ENCODE measurements at places on chromosomes 2 and 18.

- DNase-seq, result no peak
These were observed 349.6 kb downstream of the ARL6IP6 start for GRCh38 chr2:153068052-153068451.

- no peak for DNase-seq
These were observed 738.3 kb upstream of the HS6ST1 start for GRCh38 chr2:129056959-129057317.

GRCh38 chr2:164984428-164984827 lies 29.1 kb upstream of the SLC38A11 start:
- DNase-seq, result peak; percentile 53

GRCh38 chr2:159773426-159773825 lies 24.6 kb downstream of the CD302 start:
- no peak for DNase-seq

DNA sequence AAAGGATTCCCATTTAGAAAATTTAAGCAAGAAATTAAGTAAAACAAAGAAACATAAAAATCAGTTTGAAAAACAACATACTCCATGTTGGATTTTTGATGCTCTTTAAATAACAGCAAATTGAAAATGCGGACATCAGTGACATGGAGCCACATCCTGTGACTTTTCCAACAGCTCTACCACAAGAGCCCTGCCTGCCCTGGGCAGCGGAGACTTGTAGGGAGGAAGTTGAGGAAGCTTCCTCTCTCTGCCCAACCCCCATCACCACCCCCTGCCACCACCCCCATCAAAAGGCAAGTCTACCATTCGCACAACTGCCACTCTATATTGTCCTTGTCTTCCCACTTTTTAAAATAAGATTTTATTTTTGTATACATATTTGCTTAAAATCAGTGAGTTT lies 32.8 kb upstream of the DAPL1 start:
- DNase-seq, result no peak

- peak; percentile 17 for DNase-seq
These were observed at the start of gene VAMP5 for GRCh38 chr2:85584354-85584856. VAMP5 (plus strand) TSS chr2:85584431; CDS start chr2:85584491, 60 bp downstream.

DNA sequence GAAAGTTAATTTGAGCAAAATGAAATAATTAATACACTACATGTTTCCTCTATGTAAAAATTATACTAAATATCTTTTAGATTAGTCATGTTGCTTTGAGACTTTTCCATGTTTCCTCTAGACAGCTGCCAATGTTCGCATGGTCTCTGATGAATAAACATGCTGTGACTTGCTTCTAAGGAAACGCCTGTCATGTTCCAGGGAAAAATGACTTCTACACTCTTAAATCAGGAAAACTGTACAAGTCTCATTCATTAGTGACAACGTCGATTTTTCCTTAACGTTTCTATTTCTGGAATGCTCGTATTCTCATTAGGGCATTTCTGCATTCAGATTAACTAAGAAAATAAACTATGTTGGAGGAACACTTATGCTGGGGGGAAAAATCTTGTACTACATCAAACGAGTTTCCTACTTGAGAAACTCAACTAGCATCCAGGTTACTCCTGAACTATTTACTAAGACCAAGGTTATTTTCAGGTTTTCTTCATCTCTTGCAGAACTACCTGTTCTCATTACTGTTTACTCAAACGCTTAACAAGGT lies 1.6 kb downstream of the COBLL1 start:
- peak; percentile 49 for DNase-seq

DNA sequence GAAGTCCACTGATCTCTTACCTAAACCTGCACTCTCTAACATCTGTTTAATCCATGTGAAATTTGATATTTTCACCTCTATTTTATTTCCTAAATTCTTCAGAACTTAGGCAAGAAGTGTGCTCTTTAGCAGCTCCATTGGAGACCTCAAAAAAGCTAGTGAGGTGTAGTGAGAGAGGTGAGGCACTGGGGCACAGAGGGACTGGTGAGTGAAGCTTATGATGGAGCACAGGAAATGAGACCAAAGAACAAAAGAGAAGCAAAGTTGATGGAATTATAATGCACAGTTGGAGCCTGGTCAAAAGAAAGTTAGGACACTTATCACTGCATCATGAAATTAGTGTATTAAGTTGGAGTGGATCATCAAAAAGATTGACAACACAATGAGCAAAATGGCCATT lies 1050.7 kb upstream of the NRXN1 start:
- DNase-seq, result no peak

DNA sequence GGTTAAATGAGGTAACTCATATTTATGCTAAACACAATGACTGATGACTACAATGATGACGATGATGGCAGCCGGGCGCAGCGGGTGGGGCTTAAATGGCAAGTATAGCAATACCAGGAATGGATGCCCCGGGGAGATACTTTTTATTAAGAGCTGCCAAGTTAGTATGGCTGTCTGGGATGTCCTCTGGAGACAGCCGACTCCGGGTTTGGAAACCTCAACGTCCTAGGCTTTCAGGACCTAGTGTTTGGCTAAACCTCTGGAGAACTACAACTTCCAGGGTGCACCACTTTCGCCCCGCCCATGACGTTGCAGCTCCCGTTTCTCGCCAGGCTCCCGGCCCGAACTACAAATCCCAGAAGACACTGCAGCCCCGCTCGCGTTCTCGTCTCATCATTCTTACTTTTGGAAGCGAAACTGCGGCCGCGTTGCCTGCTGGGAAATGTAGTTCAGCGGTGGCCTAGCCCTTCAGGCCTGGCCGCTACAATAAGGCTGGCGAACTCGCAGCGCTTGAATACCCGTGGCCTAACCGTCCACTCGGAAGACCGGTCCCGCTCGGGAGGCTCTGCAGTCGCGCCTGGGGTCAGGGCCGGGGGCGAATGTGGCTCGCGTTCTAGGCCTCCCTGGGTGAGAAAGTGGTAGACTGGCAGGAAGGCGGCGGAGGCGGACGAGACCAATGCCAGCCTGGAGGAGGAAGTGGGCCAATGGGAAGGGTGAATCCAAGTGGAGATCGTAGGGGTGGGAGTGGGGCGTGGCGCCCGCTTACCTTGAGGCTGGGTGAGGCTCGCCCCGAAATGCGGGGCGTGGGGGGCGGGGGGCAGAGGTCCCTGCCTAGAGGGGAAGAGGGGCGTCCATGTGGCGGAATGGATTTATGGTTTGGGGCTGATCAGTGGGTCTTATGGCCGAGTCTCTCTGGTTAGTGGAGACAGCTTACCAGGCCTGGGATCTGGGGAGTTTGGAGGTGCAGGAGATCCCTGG lies at the start of gene SMARCAL1:
Gene SMARCAL1 (plus strand): TSS at position 463 of the 978 bp plus-strand sequence. CDS start 2,221 bp downstream, outside the sequence.
- peak; percentile 97 for DNase-seq

DNA sequence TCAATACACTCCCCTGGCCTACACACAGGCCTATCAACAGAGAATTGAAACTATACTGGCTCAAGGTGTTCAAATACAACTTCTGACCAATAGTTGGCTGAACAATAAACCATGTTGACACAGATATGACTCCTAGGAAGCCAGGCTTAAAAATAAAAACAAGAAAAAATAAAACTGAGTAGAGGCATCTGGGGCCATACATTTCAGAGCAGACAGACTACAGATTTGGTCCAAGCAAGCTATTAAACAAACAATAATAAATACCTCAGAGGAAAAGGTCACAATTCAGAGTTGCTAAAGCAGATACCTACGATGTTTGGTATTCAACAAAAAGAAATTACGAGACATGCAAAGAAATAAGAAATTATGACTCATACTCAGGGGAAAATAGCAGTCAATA lies 132.8 kb upstream of the ACVR2A start:
- DNase-seq, result peak; percentile 12

DNA sequence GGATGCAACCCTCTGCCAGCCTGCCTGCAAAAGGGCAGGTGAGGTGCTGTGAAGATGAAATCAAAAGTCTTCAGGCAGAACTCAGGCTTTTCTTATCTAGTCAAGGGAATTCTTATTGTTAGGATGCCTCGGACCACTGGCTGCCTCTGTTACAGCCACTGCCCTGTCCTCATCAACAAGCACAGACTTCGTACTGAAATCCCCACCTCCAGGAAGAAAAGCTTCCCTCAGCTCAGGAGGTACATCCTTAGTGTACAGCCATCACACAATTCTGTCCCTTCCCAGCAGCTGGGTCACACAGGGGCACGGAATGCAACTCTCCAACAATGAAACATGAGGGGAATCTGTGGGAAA lies 10.1 kb upstream of the RNU4ATAC start:
- no peak for DNase-seq

DNA sequence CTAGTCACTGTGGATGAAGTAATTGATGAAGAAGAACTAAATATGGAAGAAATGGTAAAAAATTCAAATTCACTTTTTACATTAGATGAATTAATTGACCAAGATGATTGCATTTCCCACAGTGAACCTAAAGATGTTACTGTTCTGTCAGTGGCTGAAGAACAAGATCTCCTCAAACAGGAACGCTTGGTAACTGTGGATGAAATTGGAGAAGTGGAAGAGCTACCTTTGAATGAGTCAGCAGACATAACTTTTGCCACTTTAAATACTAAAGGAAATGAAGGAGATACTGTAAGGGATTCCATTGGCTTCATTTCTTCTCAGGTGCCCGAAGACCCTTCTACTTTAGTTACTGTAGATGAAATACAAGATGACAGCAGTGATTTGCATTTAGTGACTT lies 26.6 kb upstream of the DYSF start:
- no peak for DNase-seq

DNA sequence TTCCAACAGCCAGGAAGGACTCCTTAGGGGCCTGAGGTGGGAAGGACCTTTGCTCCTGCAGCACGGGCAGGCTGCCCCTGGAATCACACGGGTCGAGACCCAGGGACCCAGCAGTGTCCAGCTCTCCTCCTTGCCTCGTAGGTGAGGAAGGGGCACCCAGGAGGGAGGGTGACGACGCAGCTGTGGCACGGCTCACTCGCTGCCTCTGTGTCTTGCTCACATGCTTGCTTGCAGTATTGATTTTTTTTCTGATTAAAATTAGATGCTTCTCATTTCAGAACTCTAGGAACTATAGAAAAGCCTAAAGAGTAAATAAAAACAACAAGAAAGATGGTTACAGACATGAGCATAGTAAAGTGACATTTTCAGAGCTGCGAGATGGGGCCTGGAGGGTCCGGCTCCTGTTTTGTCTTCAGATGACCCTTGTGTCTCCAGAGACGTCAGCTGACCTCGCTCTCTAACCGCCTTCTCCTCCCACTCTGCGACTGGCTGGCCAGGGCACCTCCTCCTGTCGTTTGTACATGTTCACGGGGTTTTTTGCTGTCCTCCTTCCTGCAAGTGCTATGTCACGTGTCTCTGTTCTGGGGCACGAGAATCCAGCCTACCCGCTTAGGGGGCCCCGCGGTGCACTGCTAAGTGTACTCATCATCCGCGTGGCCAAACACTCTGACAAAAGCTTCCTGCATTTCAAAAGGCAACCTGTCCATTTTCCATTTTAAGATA lies 65.7 kb upstream of the ZNF236 start:
- peak; percentile 5 for DNase-seq

- DNase-seq, result peak; percentile 72
These were observed 351.5 kb downstream of the TXNL1 start for GRCh38 chr18:56286775-56287325.

GRCh38 chr2:16315458-16315835 lies 350.2 kb downstream of the CYRIA start:
- DNase-seq, result no peak

GRCh38 chr18:45896991-45897390 lies 70.1 kb downstream of the EPG5 start:
- no peak for DNase-seq

- no peak for DNase-seq
These were observed 10.7 kb upstream of the RBM45 start for GRCh38 chr2:178101321-178102079.

GRCh38 chr2:63654959-63655358 lies 66.2 kb downstream of the MDH1 start:
- peak; percentile 68 for DNase-seq

GRCh38 chr2:126449677-126450076 lies 206.3 kb upstream of the GYPC start:
- no peak for DNase-seq

GRCh38 chr2:212882626-212883025 lies 268.8 kb downstream of the IKZF2 start:
- DNase-seq, result no peak

DNA sequence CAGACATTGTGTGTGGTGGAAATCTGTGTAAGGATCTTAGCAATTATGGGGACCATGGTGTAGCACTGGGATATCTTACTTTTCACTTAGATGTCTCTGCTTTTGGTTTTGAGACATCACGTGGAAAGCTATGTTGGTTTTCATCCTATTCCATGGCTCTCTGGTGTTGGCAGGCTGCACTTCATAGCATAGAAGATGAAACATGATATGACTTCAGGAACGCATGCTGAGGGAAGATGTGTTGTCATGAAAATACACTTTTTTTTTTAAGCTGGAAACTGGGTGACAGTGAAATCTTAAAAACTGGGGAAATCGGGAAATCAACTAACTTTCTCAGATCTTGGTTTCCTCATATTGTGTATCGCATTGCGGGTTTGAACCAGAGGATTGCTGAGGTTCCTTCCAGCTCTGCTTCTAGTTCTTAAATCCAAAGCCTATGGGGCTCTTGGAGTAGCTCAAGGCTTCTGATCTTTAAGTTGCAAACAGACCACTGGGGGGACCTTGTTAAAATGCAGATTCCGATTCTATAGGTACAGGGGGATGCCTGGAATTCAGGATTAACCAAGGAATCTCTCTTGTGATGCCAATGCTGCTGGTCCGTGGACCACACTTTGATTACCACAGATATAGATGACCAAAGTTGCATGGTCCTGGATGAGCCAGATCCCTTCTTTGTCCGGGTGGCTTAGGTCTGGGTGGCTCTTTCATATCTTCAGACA lies 160.7 kb downstream of the SH3RF3 start:
- DNase-seq, result no peak

- no peak for DNase-seq
These were observed 30.8 kb downstream of the SH3YL1 start for GRCh38 chr2:233030-233429.

Measured in AG10803 (cell line).